Ureter (tissue), 1 donor: ENCODE measurements at places on chromosomes 5 and 9. TPM values are rescaled to one million over a fixed set of nuclear protein-coding genes. Genes with fewer than 3 reads are reported as not detected.

DNA sequence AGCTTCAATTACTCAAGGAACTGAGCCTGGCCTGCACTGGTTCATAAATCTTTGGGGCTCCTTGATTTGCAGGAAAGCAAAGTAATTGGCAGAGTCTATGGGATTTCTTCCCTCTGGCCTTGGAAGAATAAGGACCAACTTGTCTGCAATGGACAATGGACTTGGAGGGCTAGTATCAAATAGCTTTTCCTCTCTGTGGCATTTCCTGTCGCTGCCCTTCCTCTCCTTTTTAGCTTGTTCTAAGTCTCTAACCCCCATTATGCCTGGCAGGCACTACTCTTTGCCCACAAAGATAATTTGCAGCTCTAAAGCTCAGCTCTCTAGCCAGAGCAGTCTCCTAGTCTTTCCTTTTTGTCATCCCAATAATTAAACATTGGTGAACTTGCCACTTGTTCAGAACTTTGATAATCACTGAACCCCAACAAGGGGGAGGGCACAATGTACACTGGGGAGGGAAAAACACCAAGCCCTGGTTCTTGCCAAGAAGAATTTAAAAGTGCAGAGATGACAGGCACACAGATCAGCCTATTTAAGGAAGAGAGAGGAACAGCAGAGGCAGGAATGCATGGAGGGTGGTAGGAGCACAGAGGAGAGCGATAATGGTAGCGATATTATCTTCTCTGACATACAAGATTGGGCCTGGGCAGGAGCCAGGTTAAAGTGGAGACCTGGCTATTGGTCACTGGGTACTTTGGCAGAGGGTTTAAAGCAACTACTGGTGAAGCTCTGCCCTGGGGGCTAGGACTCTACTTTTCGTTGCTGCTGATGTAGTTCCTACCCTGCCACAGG is 38.5 kb downstream of the FAM219A start:
- DNase-seq: no peak

The RGMB gene
- total RNA-seq: 20.0 TPM

- no peak for DNase-seq
Observed at GRCh38 chr5:179488975-179489374, 61.4 kb upstream of the RUFY1 start.

DNA sequence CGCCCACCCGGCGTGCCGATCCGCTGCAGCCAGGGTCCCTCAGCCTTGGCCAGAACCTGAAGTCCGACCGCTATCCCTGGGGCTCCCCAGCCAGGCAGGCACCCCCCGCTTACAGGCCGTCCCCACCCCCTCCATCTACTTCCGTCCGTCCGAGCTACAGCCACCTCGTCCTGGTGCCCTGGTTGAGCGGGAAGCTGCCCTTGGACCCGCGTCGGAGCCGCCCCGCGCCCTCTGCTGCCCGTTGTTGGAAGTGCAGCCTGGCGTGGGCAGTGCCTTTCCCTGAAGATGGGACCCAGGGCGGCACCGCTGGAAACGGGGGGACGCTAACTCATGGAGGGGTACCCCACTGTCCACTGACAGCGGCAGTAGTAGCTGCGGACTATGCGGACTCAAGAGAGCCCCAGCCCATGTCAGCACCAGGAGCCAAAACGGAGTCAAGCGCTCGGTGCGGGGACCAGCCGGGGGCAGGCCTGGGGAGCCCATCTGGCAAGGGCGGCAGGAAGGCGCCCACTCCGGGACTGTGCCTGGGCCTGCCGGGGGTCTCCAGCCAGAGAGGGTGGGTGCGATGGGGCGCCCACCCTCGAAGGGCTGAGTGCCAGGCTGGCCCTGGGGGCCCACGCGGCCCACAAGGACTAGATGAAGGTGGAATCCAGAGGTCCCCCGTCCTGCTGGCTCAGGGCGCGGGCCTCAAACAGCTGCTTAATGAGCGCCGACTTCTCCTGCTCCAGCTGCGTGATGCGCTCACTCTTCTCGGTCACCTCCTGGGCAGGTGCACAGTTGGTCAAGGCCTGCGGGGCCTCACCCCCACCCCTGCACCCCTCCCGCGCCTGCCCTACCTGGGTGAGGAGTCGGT is 6.1 kb downstream of the SAPCD2 start:
- no peak for DNase-seq

GRCh38 chr9:126391713-126392661 is 65.4 kb downstream of the MVB12B start:
- DNase-seq: no peak

The DDX4 gene
- not detected for total RNA-seq

DNA sequence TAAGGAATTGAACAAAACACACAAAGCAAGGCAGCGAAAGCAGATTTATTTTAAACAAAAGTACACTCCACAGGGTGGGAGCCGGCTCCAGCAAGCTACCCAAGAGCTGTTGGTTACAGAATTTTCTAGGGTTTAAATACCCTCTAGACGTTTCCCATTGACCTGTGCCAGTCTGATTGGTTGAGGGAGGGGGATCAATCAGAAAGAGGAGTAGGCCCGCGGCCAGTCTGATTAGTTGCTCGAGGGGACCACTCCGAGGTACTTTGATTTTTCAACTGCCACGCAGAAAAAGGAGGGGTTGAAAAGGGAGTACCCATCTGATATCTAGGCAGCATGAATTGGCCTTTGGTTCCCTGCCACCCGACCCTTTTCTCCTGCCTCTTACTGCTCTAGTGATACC is 998 bp downstream of the SRP19 start:
- DNase-seq: no peak
